ENCODE measurements at places on chromosomes 2 and 18. TPM values are rescaled to one million over a fixed set of nuclear protein-coding genes. Genes with fewer than 3 reads are reported as not detected.

- H3K4me3 ChIP-seq = no peak overlapping the region
- peaks cover 8% of the 10 kb centered on the region for H3K4me1 ChIP-seq
- DNase-seq = no peak
- no peaks in the 10 kb centered on the region for H3K36me3 ChIP-seq
- H3K27me3 ChIP-seq = no peaks in the 10 kb centered on the region
These were observed 32.0 kb downstream of the SLC14A1 start for GRCh38 chr18:45755934-45756333.

DNA sequence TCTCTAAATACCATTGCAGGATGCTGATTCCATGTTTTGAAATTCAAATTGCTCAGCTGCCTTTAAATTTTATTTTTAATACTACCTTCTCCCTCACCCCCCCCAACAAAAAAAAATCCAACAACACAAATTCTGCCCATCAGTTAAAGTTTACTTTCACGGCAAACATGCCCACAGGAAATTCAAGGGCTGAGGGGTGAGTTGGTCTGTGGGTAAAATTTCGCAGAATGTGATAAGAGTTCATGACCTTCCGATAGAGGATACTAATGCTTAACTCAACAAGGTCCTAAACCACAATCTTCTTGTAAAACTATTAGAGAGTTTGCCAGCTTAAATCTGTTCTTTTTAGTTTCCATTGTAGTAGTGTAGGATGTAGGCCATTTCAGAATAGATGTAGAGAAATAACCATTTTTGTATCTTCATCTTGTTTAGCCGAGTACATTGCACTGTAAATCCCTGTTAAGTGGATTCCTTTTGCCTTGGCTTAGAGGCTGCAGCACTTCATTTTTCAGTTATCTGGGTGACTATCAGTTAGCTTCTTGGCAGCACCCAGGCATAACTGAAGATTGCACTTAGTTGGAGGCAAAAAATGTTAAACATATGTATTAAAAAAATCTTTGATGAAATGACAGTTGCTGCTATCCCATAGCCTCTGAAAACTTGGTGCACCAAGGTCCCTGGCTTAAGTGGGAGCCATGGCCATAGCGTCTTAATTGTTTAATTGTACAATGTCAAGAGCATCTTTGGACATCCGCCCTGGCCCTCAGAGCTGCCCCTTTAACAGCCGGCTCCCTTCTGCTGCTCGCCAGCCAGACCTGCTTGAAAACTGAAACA lies 232.3 kb downstream of the HAUS1 start:
- H3K36me3 ChIP-seq = no peaks in the 10 kb centered on the region
- peak overlapping the region; percentile 41 for H3K27ac ChIP-seq
- no peaks in the 10 kb centered on the region for H3K27me3 ChIP-seq
- no peak for DNase-seq

COL6A3 gene
- total RNA-seq = 68.6 TPM

MLPH gene
- total RNA-seq = 0.91 TPM

DNA sequence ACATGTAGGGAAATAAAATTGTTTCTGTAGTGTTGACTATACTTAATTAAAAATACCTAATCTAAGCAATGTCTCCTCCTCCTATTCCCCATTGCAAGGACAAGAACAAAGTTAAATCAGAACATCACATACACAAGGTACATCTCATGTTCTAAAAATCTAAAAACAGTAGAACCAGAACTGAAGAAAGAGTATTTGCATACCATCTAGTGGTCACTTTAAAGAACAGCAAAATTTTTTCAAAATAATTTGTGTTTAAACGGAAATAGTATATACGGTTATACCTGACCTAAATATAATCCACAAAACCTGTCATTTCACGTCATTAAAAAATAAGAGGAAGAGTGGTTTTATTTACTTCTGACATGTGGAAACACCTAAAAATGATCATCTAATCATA lies 294.3 kb upstream of the KCNH7 start:
- no peaks in the 10 kb centered on the region for H3K36me3 ChIP-seq
- no peak overlapping the region for H3K4me3 ChIP-seq
- H3K27me3 ChIP-seq = no peaks in the 10 kb centered on the region
- no peak overlapping the region for H3K27ac ChIP-seq

DNA sequence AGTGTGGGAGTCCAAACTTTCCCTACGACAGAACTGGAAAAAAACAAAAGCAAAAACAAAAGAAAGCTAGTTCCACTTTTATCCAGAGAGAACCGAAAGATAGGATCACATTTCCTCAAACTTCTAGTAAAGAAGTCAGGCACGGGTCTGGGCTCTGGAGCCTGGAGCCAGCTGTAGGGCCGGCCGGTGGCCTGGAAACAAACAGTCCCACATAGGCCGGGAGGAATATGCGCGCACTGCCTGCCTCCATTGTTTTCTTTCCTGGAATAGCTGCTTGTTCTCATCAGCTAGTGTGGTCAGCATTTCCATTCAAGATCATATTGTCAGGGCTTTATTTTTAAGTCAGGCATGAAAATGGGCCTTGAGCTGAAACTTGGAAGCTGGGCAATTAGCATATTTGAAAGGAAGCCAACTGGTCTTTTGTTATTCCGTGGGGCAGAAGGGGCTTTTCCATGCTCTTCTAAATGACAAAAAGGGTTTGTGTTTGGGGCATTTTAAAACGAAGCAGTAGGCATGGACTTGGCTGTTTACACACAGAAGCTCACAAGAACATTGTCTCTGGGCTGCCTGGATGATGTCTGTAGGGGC lies 58.7 kb upstream of the RFX8 start:
- H3K36me3 ChIP-seq = no peaks in the 10 kb centered on the region
- peak overlapping the region; percentile 64 for H3K27ac ChIP-seq
- H3K27me3 ChIP-seq = no peaks in the 10 kb centered on the region
- no peaks in the 10 kb centered on the region for H3K4me1 ChIP-seq

DNA sequence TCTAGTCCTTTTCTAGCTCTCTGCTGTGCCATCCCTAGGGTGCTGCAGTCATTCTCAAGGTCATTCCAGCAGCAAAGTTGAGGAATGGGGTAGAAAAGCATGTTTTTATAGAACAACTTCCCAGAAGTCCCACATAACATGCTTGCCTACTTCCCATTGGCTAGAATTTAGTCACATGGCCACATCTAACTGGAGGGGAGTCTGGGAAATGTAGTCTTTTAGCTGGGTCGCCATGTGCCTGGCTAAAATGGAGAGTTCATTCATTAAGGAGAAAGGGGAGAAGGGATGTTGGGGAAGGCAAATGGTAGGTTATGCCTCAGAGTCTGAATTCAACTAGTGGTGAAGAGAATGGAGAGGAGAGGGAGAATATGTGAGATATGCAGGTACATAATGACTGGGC lies 85.7 kb downstream of the SLC4A3 start:
- no peak for DNase-seq
- no peak overlapping the region for H3K4me3 ChIP-seq
- no peak overlapping the region for H3K27ac ChIP-seq
- no peaks in the 10 kb centered on the region for H3K36me3 ChIP-seq
- peaks cover 15% of the 10 kb centered on the region for H3K4me1 ChIP-seq
- no peaks in the 10 kb centered on the region for H3K27me3 ChIP-seq
